Ammon's horn (tissue), 1 donor: ENCODE measurements at places on chromosomes 5 and 9.
A peak's percentile ranks its signal among the peaks of the same experiment; 100 is the strongest.

DNA sequence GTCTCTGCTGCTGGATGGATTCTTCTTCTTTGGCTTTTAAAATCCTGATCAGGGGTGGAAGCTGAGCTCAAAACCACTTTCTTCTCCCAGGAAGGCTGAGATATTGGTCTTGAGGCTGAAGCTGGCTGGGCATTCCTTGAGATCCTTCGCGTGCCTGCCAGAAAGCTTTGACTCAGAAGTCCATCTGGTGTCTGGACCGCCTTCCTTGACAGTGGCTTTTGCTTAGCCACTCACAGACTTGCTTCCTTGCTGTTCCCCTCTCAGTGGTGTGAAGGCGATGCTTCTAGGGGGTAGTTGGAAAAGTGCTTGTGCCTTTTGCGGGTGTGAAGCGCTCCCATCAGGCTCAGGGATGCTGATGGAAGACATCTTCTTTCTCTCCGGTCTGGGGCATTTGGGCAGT, 45.9 kb downstream of the RGS3 start:
- DNase-seq = no peak

- peak; percentile 68 for DNase-seq
Measured at GRCh38 chr5:132495667-132496190, 5.2 kb upstream of the IRF1 start.

- no peak for DNase-seq
Measured at GRCh38 chr5:89703817-89704216, 705.7 kb downstream of the CETN3 start.

GRCh38 chr9:137317718-137318511, 15.8 kb upstream of the NRARP start:
- no peak for DNase-seq

DNA sequence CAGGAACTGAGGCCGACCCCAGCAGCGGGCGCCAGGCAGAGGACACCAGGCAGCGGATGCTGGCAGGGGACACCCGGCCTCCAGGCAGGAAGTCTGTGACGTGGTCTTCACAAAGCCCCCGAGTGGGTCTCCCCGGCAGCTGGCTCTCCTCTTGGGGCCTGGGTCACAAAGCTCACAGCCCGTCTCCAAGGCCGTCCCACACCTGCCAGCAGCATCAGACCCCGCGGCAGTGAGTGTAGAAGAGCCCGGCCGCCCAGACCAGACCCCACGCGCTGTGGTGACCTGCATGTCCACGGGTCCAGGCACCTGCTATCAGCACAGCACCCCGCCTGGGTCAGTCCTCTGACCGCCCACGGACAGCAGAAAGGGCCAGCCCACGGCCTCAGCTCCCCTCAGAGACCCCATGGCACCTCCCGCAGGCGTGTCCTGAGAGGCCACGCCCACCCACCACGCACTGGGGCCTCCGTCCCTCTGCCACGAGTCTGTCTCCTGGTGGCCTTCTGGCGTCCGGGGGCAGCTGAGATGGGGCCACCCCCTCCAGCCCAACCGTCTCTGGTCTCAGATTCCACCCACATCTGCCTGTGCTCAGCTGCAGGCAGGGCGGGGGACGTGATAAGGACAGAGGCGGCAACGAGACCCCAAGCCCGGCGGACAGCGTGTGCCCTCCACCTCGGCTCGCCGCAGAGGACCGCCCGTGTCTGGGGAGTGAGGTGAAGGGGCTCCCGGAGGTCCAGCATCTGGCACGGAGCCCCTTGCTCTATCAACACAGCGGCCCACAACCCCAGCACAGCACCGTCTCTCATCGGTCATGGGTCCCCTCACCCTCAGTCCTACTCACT, 34.2 kb downstream of the EXD3 start:
- DNase-seq = no peak

- no peak for DNase-seq
Measured at GRCh38 chr5:75681125-75681830, 36.0 kb downstream of the POC5 start.

DNA sequence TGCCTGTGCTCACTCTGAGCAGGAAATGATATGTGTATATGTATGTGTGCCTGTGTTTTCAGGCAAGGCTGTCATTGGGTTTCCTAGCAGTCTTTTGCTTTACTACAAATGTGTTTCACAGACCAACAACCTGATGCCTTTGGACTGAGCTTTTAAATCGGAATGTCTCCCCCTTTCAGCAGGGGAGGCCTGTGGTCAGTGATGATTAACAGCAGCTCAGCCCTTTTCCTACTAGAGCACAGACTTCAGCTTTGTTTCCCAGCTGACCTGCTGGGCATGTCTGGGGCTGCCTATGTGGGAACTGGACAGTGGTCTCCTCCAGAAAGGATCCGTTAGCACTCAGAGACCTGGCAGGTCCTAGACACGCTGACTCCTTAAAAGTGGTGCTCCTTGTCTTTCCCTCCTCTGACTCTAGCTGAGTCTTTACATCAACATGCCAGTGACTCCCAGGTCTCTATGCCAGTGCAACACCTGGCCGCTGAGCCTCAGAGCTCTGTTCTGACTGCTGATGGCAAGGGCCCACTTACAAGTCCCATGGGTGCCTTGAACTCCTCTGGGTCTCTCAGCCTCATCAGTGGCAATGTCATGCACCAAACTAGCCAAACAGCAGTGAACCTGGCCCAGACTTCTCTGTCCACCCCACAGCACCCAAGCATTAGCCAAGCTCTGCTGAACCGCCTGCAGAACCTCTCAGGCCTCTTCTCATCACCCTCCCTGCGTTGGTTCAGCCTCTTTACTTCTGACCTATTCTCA, 7.7 kb downstream of the MACROH2A1 start:
- no peak for DNase-seq

- DNase-seq = peak; percentile 81
Measured at GRCh38 chr9:27572566-27572917, 739 bp downstream of the C9orf72 start.

- no peak for DNase-seq
Measured at GRCh38 chr5:164065266-164065665, 559.8 kb downstream of the MAT2B start.

DNA sequence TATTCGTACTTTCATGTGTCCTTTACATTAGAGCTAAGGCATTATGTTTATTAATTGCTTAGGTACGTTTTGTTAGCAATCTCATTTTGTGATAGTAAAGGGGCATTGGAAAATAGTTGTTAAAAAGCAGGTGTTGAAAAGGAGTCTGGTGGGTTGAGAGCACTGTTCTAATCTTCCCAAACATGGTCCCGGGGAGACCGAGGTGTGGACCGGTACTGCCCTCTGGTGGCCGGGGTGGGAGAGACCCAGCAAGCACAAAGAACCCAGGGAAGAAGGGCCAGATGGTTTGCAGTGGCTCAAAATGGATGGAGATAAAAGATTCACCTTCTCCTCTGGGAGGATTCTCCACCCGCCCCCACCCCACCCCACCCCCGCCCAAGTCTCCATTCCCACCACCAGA, 26.1 kb downstream of the IDNK start:
- DNase-seq = peak; percentile 63

- DNase-seq = no peak
Measured at GRCh38 chr5:173954671-173955521, 34.1 kb upstream of the C5orf47 start.

DNA sequence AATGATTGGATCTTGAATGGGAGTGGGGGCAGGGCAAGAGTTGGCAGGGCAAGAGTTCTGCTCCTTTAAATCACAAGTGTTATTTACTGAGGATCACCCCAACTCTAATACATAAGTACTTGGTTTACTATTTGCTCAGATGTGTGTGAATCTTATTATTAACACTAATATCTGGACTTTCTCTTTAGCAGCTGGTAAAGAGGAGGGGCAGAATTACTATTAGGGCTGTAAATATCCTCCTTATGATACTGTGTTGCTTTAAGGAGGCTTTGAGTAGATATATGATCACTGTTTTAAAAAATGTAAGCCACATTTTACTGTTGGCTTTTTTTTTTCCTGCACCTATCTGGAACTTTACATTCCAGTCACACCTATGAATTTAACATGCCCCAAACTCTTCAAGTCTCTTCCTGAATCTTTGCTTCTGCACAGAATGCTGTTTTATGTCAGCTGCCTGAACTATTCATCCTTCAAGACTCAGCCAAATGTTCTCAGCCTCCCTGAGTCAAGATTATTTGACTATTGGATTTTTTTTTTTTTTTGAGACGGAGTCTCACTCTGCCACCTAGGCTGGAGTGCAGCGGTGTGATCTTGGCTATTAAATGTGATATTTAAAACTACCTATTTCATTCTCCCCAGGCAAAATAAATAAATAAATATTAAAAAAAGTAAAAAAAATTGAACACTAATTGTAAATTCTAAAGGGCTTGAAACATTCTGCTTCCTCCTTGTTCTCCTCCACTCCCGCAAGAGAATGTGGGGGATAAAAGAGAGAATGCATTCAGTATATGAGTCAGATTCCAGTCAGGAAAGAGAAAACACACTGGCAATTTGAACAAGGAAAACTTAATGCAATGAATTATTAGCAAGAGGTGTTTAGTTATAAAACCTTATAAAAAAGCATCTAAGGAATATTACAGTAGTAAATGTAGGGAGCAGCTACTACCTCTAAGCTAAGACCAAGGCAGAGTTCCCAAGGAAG, 99.3 kb downstream of the FOCAD start:
- no peak for DNase-seq

GRCh38 chr5:136099870-136100269, 32.8 kb upstream of the SMAD5 start:
- DNase-seq = no peak

DNA sequence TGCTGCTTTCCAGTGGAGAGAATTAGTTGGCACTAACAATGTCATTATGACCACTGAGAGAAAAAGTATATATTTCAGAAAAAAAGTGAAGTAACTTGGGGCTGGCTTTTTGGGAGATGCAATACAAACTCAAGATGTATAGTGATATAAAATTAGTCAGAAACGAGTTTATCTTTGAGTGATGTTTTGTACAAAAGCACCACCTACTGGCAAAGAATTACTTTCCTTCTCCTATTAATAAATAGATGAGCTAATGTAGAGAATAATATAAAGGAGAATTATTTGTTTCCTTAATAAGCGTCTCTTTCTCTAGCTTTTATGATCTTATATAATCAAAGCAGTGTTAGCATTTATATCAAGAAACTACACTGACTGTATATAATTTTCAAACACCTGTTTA, 158.8 kb downstream of the MEF2C start:
- DNase-seq = no peak

- no peak for DNase-seq
Measured at GRCh38 chr5:114561415-114561814, 199.5 kb downstream of the KCNN2 start.

- peak; percentile 83 for DNase-seq
Measured at GRCh38 chr9:77848897-77849296, 182.7 kb downstream of the GNAQ start.

GRCh38 chr5:136058039-136058971, 29.5 kb downstream of the TGFBI start:
- no peak for DNase-seq

- no peak for DNase-seq
Measured at GRCh38 chr5:155836089-155836803, 490.7 kb upstream of the SGCD start.

- DNase-seq = no peak
Measured at GRCh38 chr5:167699432-167699831, 592.0 kb upstream of the WWC1 start.

- DNase-seq = no peak
Measured at GRCh38 chr5:117590944-117591343, 1016.3 kb upstream of the SEMA6A start.

- no peak for DNase-seq
Measured at GRCh38 chr9:92954886-92955285, 7.6 kb downstream of the FGD3 start.
